ENCODE measurements at places on chromosomes 13 and 19.

DNA sequence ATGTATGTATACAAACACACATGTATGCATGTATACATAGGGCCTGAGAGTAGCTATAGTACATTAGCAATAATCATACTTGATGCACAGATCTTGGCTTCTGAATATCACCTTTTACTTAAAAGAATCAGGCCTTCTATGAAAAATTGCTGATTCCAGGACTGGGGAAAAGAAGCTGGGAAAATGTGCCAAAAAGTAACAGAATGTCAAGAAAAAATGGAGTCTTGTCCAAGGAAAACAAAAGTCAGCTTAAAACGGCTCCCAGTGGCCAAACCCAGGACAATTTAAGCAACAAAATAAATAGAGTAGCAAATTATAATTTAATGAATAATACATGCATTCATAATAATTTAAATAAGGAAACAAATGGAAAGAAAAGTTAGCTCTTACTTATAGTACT, 2104.9 kb downstream of the PCDH9 start:
- no peak for DNase-seq

DNA sequence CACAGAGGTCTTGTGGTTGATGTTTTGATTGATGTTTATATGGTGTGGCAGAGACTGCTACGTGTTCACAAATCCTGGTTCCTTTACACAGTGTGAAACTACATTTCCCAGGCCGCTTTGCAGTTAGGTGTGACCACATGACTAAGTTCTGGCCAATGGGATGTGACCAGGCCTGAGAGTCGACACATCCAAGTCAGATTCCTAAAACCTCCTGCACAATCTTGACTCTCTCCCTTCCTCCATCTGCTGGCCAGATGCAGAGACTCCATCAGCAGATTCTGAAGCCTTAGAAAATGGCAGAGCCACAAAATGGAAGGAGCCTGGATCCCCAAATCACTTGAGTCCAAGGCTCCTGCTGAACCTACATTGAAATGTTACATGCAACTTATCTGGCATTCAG, 12.6 kb downstream of the CD37 start:
- no peak for DNase-seq

DNA sequence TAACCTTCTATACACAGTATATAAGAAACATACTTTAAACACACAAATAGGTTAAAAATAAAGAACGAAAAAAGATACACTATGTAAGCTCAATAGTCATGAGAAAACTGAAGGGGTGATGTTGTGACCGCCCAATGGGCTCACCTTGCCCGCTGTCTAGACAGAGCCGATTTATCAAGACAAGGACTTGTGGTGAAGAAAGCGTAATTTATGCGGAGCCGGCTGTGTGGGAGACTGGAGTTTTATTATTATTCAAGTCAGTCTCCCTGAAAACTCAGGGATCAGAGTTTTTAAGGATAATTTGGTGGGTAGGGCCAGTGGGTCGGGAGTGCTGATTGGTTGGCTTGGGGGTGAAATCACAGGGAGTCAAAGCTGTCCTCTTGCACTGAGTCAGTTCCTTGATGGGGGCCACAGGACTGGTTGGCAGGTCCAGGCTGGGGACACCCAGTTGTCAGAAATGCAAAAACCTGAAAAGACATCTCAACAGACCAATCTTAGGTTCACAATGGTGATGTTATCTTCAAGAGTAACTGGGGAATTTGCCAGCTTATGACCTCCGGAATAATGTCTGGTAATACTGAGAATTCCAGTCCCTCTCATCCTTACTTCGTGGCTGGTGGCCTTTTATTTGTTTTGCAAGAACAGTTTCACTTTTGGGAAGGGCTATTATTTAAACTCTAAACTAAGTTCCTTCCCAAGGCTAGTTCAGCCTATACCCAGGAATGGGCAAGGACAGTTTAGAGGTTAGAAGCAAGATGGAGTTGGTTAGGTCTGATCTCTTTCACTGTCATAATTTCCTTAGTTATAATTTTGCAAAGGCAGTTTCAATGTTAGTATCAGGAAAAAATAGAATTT, 96.6 kb downstream of the UBL3 start:
- no peak for DNase-seq

GRCh38 chr19:52592301-52592700, 22.2 kb downstream of the ZNF701 start:
- DNase-seq: no peak

DNA sequence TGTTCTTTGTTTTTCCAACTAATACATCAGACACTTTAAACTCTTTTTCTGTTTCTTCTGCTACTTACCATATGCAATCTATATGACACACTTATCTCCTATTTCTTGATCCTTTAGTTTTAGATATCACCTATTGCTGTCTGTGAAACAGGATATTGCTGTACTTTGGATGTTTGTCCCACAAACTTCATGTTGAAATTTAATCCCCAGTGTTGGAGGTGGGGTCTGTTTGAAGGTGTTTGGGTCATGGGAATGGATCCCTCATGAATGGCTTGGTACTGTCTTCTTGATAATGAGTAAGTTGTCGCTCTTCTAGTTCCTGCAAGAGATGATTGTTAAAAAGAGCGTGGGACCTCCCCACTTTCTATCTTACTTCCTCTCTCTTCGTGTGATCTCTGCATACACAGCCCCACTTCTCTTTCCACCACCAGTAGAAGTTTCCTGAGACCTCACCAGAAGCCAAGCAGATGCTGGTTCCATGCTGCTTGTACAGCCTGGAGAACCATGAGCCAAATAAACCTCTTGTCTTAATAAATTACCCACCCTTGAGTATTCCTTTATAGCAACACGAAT, 244.2 kb downstream of the NHLRC3 start:
- no peak for DNase-seq

- no peak for DNase-seq
Observed at GRCh38 chr13:41557719-41558118, 100.4 kb downstream of the RGCC start.
